Activated CD4-positive, alpha-beta T cell treated with anti-CD3 and anti-CD28 coated beads for 36 hours (primary cell): ENCODE measurements at places on chromosomes 2 and 18. TPM values are rescaled to one million over a fixed set of nuclear protein-coding genes. Genes with fewer than 3 reads are reported as not detected.

Gene WNT10A
- total RNA-seq = 6.0 TPM

Gene PRSS56
- total RNA-seq = not detected

DNA sequence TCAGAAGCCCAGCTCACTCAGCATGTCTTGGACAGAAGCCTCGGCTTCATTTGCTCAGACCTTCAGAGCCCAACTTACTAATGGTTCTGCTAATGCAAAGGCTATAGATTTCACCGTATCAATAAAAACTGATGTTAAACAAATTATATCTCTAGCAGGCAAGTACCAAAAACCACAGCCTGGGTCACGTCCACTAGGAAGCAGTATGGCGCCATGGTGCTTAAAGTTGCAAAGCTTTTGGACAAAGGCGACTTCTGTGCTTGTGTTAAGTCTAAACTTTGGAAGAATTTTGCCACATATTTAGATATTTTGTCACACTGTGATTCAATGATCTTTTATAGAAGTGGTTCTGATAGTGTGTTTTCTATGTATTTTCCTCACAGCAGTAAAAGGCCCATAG, 276.8 kb upstream of the PARD3B start:
- no peaks in the 10 kb centered on the region for H3K36me3 ChIP-seq
- no peak overlapping the region for H3K27ac ChIP-seq
- no peaks in the 10 kb centered on the region for H3K4me1 ChIP-seq
- no peak overlapping the region for H3K4me3 ChIP-seq

DNA sequence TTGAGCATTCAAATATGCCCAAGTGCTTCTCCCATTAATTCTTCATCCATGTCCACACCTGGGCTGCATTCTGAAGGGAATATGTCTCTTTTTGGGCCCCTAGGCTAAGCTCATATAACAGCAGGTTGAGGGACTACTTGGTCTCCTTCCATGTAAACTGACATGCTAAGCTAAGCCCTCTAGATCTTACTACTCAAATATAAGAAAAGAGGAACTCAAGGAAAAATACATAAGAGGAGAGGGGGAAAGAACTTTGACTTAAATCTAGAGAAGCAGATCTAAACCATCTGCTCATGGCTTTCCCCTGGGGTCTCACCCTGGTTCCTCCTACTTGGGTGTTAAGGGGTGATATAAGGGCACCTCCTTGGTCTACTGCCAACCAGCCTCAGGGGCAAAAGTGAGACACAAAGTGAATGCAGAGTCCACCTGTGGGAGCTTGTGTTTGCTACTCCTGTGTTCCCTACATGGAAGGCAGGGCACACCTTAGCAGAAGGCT, 19.8 kb upstream of the NFU1 start:
- H3K27ac ChIP-seq = no peak overlapping the region
- H3K4me1 ChIP-seq = peaks cover 37% of the 10 kb centered on the region
- DNase-seq = no peak
- H3K4me3 ChIP-seq = no peak overlapping the region
- peaks cover 6% of the 10 kb centered on the region for H3K36me3 ChIP-seq
- no peaks in the 10 kb centered on the region for H3K27me3 ChIP-seq

GRCh38 chr2:5982193-5982902, 290.2 kb downstream of the SOX11 start:
- no peak for DNase-seq
- no peak overlapping the region for H3K4me3 ChIP-seq
- no peak overlapping the region for H3K27ac ChIP-seq
- H3K27me3 ChIP-seq = peaks cover 6% of the 10 kb centered on the region

Gene CCL20
- total RNA-seq = 7.9 TPM

- peaks cover 39% of the 10 kb centered on the region for H3K4me1 ChIP-seq
- H3K4me3 ChIP-seq = no peak overlapping the region
- no peaks in the 10 kb centered on the region for H3K27me3 ChIP-seq
- DNase-seq = no peak
- no peaks in the 10 kb centered on the region for H3K36me3 ChIP-seq
- H3K27ac ChIP-seq = no peak overlapping the region
Observed at GRCh38 chr18:13442451-13442850, 223.9 kb downstream of the LDLRAD4 start.

Gene SPR
- total RNA-seq = 9.8 TPM

Gene DOCK10
- total RNA-seq = 196 TPM

Gene ICA1L
- 8.2 TPM for total RNA-seq

DNA sequence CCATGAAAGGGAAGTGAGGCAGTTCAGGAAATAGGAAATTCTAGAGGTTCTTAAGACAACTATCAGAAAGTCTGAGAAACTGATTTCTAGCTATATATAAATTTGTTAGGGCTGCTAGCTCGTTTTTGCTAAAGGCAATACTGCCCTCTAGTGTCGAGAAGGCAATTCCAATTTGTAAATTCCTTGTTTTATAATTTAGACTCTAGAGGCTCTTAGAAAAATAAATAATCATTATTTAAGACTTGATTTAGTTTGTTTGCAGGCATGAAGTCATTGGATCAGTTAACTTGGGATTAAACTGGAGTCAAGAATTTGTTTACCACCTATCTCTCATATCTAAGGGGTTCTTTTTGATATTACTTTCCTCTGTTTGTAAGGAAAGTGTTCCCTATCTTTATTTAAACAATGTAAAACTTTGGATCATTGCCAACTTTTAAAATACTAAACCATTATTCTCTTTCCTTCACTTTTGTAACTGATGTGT, 66.2 kb downstream of the ACVR2A start:
- no peaks in the 10 kb centered on the region for H3K27me3 ChIP-seq
- no peaks in the 10 kb centered on the region for H3K4me1 ChIP-seq
- no peak overlapping the region for H3K27ac ChIP-seq
- H3K4me3 ChIP-seq = no peak overlapping the region

Gene TMEM198
- total RNA-seq = 2.4 TPM

Gene GNLY
- 21.6 TPM for total RNA-seq

Gene CGREF1
- 6.4 TPM for total RNA-seq

Gene SOCS6
- total RNA-seq = 1.7 TPM

- no peak overlapping the region for H3K4me3 ChIP-seq
- H3K4me1 ChIP-seq = peaks cover 13% of the 10 kb centered on the region
- no peak overlapping the region for H3K27ac ChIP-seq
- H3K36me3 ChIP-seq = no peaks in the 10 kb centered on the region
- peaks cover 9% of the 10 kb centered on the region for H3K27me3 ChIP-seq
Observed at GRCh38 chr2:42010743-42011298, 37.0 kb upstream of the PKDCC start.

DNA sequence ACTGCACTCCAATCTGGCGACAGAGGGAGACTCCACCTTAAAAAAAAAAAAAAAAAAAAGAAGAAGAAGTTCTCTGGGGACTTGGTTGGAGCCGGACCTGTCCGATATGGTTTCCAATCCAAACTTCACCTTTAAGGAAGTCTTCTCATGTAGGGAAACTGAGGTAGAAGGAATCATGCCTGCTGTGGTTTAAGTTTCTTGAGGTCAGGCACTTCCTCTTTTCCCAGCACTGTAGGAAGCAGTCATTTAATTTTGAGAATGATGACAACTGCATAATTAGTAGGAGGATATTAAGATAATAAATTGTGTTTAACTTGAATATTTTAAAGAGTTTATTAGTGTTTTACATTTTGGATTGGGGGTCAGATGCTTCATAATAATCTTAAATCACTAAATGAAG, 62.9 kb downstream of the KCNE4 start:
- no peaks in the 10 kb centered on the region for H3K36me3 ChIP-seq
- no peaks in the 10 kb centered on the region for H3K27me3 ChIP-seq
- DNase-seq = no peak
- H3K4me3 ChIP-seq = no peak overlapping the region

Gene NEU4
- 0.89 TPM for total RNA-seq

Gene UCN
- total RNA-seq = 1.5 TPM

- H3K27me3 ChIP-seq = peaks cover 2% of the 10 kb centered on the region
- no peak overlapping the region for H3K4me3 ChIP-seq
- no peaks in the 10 kb centered on the region for H3K4me1 ChIP-seq
- DNase-seq = peak; percentile 9
- no peak overlapping the region for H3K27ac ChIP-seq
Observed at GRCh38 chr2:179340678-179341077, 76.0 kb upstream of the SESTD1 start.

GRCh38 chr2:126933711-126934091, 35.0 kb downstream of the TEX51 start:
- H3K27ac ChIP-seq = no peak overlapping the region
- peaks cover 15% of the 10 kb centered on the region for H3K27me3 ChIP-seq
- no peaks in the 10 kb centered on the region for H3K4me1 ChIP-seq
- DNase-seq = no peak
- H3K36me3 ChIP-seq = no peaks in the 10 kb centered on the region

GRCh38 chr2:203126996-203127395, 111.8 kb upstream of the CYP20A1 start:
- H3K4me1 ChIP-seq = no peaks in the 10 kb centered on the region
- no peak for DNase-seq
- H3K4me3 ChIP-seq = no peak overlapping the region
- H3K27ac ChIP-seq = no peak overlapping the region
- H3K36me3 ChIP-seq = peaks cover 2% of the 10 kb centered on the region

DNA sequence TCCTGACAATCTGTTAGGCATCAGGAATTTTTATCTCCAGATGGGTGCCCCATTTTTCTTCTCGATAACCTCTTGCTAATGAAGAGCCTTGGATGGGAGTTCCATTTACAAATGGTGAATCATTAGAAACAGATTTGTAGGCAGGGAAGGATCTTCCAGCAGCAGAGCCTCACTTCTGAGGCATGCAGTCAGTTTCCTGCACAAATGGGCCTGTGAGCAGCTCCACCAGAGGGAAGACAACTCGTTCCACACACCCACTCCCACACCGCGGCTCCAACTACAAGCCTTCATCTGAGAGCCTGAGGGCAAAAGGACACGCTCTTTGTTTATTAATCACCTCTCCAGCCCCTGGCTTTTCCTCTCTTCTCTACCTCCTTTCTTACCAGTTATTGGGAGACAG, 108.5 kb downstream of the CTAGE1 start:
- peaks cover 4% of the 10 kb centered on the region for H3K27me3 ChIP-seq
- no peak overlapping the region for H3K27ac ChIP-seq
- DNase-seq = no peak
- no peak overlapping the region for H3K4me3 ChIP-seq

DNA sequence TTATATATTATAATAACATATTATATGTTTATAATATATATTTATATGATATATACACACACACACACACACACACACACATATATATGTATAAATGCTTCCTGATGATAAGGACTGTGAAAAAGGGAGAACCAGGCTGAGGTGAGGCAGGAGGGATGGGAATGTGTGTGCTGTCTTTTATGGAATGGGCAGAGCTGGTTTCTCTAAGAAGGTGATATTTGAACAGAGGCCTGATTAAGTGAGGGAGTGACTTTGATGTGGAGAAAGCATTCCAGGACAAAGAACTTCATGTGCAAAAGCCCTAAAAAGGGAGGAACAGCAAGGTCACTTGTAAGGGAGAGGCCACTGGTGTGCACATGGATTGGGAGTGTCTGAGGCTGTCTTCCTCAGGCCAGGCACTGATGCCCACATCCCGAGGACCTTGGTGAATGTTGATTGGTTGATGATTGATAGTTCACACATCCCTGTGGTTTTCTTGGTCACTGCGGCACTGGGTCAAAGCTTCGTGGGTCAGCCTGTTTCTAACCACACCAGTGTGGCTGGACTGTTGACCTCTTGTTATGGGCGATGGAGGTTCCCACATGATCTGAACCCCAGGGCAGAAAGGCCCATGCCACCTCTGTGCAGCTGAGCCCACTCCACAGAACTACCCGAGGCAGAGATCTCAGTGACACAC, 196.9 kb downstream of the MYCN start:
- no peaks in the 10 kb centered on the region for H3K36me3 ChIP-seq
- H3K4me3 ChIP-seq = no peak overlapping the region
- no peak overlapping the region for H3K27ac ChIP-seq
- no peak for DNase-seq
- H3K4me1 ChIP-seq = no peaks in the 10 kb centered on the region

DNA sequence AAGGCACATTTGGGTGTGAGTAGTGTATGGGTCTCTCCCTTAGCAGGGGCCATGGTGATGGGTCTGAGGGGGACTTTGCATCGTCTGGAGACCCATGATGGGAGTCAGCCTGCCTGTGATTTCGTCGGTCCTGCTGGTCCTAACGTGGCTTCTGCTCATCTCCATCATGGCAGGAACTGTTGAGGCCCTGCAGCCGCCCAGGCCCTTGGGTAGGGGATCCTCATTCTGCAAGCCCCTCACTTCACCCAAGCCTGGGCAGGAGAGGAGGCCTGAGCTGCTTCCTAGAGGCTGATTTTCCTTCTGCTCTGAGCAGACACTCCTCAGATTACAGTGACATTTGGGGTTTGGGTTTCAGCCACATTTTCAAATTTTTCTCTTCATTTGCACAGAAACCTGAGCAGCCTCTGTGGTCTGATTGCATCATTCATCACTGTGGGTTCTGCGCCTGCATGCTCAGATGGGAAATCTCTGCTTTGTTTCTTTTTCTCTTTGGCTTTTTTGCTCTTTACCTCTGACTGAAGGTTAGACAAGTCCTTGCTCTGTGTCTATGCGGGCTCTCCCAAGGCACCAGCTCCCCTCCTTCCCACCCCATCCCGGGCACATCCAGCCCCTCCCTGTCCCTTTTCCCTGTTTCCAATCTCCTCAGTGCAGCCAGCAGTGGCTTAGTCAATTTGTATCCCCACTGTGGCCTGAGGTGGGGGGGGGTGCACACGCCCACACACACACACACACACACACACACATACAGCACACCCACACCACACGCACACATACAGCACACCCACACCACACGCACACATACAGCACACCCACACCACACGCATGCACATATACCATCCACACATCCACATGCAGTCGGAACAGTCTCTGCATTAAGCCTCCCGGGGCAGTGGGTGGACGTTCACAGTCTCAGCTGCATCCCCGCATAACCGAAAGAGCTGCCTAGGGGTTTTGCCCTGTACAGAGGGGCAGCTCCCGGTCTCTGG, 305.4 kb upstream of the HS6ST1 start:
- H3K4me3 ChIP-seq = peak overlapping the region; percentile 42
- peaks cover 18% of the 10 kb centered on the region for H3K4me1 ChIP-seq
- peak overlapping the region; percentile 76 for H3K27ac ChIP-seq

Gene LTBP1
- total RNA-seq = 0.14 TPM

DNA sequence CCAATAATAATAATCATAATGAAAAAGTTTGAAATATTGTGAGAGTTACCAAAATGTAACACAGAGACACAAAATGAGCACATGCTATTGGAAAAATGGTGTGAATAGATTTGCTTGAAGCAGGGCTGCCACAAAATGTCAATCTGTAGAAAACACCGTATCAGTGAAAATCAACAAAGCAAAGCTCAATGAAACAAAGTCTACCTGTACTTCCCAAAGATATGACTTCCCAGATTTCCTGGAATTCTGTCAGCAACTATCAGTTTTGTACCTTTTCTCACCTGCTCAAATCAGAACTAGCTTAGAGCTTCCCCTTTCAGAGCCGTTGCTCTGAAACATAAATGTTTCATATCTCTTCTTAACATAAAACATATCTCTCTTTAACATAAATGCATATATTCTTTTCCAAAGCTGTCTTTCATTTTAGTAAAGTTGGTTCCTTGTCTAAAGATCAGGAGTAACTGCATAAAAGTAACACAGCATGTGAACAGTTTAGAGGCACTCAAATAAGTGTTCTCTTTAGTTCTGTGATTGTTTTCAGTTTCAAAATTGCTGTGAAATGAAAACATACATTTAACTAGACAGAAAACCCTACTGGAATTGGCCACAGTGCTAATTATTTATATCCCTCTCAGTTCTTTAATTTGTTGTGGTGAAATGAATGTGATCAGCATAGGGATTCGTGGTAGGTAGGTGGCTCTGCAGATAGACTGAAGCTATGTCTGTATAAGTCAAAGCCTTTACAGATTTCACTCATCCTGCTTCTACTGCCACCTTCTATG, 262.5 kb downstream of the KCNJ3 start:
- no peak overlapping the region for H3K27ac ChIP-seq
- no peak overlapping the region for H3K4me3 ChIP-seq
- H3K4me1 ChIP-seq = no peaks in the 10 kb centered on the region
- no peaks in the 10 kb centered on the region for H3K27me3 ChIP-seq
